ENCODE measurements at places on chromosomes 7 and 10.

- no peak for DNase-seq
Measured at GRCh38 chr7:1233333-1234048, 819 bp downstream of the UNCX start.

DNA sequence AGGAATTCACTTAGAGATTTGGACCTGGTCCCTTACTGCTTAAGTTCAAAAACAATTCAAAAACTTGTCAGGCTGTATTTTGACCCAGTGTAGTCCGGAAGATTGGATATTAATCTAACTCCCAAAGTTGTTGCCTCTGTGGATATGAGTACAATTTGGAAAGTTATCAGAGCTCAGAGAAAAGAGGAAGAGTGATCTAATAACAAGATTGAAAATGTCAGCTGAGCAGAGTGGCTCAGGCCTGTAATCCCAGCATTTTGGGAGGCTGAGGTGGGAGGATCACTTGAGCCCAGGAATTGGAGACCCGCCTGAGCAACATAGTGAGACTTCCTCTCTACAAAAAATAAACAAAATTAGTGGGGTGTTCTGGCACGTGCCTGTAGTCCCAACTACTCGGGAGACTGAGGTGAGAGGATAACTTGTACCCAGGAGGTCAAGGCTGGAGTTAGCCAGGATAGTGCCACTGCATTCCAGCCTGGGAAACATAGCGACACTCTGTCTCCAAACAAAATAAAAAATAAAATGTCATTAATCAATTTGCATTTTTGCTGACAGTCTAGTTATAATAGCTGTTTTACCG, 3.2 kb upstream of the ASCC1 start:
- no peak for DNase-seq

DNA sequence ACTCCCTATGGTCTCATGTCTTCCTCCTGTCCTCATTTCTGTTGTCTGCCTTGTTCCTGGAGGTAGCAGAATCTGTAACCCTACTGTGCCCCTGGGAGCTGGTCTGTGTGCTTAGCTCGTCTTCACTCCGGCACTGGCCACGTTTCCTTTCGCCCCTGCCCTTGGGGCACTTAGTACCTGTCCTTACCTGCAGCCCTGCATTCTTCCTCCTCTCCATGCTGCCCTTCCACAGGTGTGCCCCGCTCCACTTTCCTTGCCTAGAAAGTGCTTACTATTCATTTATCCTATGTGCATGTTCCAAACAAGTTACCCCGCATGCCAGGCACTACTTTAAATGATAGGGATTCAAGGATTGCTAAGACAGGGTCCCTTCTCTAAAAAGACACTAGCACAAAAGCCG, 199.9 kb upstream of the ZMIZ1 start:
- DNase-seq, result no peak

DNA sequence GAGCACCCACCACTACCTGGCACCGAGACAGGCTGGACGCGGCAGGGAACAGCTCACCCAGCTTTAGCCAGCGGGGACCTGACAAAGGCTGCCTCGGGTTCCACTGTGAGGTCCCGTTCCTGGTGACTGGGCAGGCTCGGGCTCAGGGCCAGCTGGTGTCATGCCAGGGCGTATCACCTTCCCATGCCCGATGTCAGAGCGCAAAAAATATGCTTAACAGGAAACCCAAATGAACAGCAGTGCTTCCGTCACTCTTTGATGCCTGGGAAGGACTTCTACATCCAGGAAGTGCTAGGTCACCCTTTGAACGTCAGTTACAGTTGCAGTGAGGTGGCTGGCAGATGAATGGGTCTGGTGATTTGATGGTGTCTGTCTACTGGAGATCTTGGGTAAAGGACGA, 106.0 kb downstream of the ADARB2 start:
- no peak for DNase-seq
